ENCODE measurements at places on chromosomes 6 and 20.
A peak's percentile ranks its signal among the peaks of the same experiment; 100 is the strongest.

DNA sequence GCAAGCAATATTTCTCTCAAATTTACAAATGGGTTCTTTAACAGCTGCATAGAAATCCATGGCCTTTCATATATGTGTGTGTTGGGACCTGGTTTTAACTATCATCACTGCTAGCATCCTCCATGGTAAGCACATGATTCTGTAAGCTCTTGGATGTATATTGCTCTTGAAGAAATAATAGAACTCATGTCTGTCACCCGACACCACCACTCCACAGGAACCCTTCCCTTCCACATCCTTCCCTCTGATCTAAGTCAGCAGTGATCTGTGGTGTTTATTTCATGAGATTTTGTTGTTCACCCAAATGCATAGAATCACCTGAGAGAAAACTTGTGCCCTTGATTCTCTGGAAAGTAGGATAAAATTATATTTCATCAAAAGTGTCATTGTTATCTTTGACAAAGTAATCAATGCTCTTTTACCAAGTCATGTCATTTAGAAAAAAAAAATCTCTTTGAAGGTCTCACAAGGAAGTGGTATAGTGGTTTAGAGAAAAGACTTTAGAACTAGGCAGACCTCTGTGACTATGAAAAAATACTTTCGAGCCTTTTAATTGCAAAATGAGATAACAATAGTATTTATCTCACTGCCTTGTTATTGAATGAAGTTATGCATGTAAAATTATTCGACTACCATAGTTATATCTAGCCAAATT, 649.8 kb upstream of the SLC35B3 start:
- no peak overlapping the region for H3K4me3 ChIP-seq
- no peaks in the 10 kb centered on the region for H3K4me1 ChIP-seq
- no peaks in the 10 kb centered on the region for H3K27me3 ChIP-seq
- no peaks in the 10 kb centered on the region for H3K36me3 ChIP-seq
- H3K27ac ChIP-seq, result no peak overlapping the region
- no peak for DNase-seq

DNA sequence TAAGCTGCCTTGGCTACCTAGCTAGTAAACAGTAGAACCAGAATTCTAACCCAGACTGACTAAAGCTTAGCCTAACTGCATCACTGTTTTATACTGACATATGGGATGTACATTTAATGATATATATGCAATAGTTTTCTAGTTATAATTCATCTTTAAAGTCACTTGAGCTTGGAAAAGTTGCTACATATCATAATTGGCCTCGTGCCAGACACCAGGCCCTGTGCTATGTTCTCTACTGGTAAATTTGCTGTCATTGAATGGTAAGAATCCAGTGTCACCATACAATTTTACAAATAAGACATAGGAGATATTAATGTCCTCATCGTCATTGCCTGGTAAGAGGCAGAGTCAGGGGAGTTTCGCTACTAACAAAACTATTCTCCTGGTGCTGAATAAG, 396.8 kb downstream of the CDKAL1 start:
- no peaks in the 10 kb centered on the region for H3K36me3 ChIP-seq
- H3K4me1 ChIP-seq, result no peaks in the 10 kb centered on the region
- no peak overlapping the region for H3K27ac ChIP-seq
- H3K27me3 ChIP-seq, result no peaks in the 10 kb centered on the region
- no peak overlapping the region for H3K4me3 ChIP-seq

DNA sequence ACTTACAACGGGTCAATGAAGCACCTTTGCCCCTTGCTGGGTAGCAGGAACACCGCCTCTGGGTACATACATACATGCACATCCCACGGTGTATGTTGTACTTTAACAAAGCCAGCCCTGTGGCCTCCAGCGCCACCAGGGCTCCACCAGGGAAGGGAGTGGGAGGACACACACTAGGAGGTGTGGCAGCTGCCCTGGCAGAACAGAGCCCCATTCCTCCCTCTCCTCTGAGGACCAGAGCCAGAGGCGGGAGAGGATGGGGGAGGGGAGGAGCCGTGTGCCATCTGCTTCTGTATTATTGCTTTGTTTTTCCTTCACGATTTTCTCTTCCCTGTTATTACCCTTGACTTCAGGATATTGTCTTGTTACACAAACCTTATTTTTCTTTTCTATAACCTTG, 105.8 kb upstream of the TRAF3IP2 start:
- peaks cover 7% of the 10 kb centered on the region for H3K4me1 ChIP-seq
- H3K4me3 ChIP-seq, result no peak overlapping the region
- H3K27ac ChIP-seq, result peak overlapping the region; percentile 55
- H3K27me3 ChIP-seq, result no peaks in the 10 kb centered on the region
- peaks cover 5% of the 10 kb centered on the region for H3K36me3 ChIP-seq

GRCh38 chr6:56005426-56005825, 130.0 kb upstream of the BMP5 start:
- DNase-seq, result no peak
- no peaks in the 10 kb centered on the region for H3K4me1 ChIP-seq
- H3K27me3 ChIP-seq, result no peaks in the 10 kb centered on the region
- no peak overlapping the region for H3K27ac ChIP-seq

DNA sequence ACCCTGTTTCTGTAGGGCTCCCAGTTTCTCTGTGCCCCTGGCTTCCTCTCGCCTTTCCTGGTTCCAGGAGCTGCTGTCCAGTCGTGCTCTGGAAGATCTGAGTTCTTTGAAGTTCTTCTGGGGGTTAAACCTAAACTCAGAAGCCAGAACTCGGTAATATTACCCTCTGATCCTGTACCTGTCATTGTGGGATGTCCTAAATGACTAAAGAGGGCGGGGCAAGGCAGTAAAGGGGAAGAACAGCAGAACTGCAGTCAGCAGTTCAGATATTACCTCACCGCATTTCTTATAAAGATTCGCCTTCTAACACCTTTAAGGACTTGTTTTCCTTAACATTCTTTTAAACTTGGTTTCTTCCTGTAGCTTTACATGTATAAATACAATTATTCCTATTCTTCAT, 63.9 kb downstream of the FAM120B start:
- no peak overlapping the region for H3K27ac ChIP-seq
- H3K36me3 ChIP-seq, result no peaks in the 10 kb centered on the region
- H3K27me3 ChIP-seq, result no peaks in the 10 kb centered on the region
- H3K4me3 ChIP-seq, result no peak overlapping the region
- no peak for DNase-seq
- H3K4me1 ChIP-seq, result peaks cover 8% of the 10 kb centered on the region

DNA sequence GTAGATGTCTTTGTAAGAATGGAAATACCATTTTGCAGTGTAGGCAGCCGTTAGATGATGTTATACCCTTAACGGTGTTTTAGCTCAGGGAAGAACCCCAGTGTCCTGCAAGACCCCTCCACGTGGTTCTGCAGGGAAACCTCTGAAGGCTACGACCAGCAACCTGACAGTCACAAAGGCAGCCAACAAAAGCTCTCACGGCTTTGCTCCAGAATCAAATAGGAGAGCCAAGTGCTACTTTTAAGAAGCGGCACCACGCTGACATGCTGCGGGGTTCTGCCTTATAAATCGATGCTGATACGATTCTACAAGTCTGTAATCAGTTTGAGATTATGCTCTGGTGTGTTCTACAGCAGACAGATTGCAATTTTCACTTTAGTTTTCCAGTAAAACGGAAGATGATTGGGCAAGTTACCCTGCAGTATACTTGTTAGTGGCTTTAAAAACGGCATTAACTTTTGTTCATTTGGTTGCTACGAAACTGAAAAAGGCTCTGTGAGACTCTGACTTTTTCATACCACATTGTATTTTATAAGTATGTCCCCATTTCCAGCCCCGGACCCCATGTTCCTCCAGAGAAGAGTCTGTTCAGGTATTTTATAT, 312.9 kb downstream of the SAMD5 start:
- no peaks in the 10 kb centered on the region for H3K36me3 ChIP-seq
- no peaks in the 10 kb centered on the region for H3K4me1 ChIP-seq
- no peak for DNase-seq
- H3K4me3 ChIP-seq, result no peak overlapping the region
- H3K27me3 ChIP-seq, result no peaks in the 10 kb centered on the region

- H3K4me3 ChIP-seq, result no peak overlapping the region
- no peak for DNase-seq
- H3K36me3 ChIP-seq, result no peaks in the 10 kb centered on the region
- H3K27ac ChIP-seq, result no peak overlapping the region
- H3K4me1 ChIP-seq, result no peaks in the 10 kb centered on the region
- H3K27me3 ChIP-seq, result no peaks in the 10 kb centered on the region
These were observed 14.4 kb downstream of the ABHD12 start for GRCh38 chr20:25376236-25376635.

DNA sequence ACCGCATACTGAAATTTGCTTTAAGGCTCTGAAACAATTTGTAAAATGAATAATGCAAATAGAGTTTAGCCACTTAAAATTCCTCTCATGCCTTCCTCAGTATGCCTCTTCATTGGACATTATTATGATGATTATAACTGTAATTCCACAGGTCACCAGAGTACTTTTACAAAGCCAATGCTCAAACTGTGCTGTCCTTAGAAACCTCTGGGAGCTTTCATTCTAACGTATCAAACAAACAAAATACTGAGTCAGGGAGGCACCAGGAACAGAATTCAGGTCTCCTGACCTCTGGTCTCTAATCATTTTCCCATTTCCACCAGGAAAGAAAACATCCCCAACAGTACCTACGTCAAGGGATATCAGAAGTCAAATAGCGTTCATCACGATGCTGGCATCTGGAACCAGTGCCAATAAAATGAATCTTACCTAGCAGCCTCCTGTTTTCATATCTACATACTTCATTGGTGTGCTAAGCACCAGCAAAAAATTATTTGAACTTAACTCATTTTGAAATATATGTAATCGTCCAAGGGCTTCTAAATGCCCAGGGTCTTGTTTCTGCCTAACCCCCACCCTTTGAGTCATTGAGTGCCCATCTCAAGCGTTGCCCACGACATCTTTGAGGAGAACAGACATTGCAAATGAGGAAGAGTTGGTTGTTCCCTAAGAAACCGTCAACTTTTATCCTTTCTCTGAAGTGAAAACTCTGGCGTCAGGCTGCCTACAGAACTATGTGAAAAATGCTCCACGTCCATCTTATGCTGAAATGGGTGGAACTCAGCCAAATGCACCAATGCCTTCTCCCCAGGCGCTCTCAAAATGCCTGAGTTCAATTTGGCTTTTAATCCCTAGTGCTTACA, 37.9 kb downstream of the NEDD9 start:
- DNase-seq, result no peak
- H3K27me3 ChIP-seq, result no peaks in the 10 kb centered on the region
- peak overlapping the region; percentile 1 for H3K4me3 ChIP-seq

DNA sequence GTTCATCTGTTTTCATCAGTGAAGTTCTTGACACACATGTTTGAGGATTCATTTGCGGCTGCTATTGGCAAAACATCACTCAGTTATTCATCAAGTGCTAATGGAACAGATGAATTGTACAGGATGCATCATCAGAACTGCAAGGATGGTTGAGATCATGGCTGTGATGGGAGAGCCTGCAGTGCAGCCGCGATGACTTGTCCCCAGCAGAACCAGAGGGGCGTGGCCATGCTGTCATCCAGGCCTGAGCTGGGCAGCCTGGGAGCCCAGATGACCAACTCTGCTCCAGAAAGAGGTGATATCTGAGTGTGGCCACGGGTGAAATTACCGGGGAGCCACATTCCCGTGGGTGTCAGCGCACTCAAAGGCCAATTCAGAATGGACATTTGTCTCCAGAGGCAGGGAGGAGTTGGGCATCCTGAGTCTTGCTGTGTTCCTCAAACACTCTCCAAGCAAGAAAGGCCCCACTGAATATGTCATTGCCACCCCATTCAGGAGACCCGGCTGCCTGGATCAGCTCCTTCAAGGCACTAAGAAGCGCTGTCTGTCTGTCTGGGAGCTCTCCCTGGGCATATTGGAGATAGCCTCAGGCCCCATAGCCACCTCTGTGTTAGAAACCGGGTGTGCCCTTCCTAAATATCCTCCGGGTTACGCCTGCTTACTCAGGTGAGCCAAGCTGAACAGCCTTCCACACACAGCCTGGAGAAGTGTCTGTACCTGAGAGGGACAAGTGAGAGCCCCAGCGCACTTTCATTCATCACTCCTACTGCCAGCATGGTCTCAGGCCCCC, 66.7 kb downstream of the SYNDIG1 start:
- no peaks in the 10 kb centered on the region for H3K36me3 ChIP-seq
- H3K4me3 ChIP-seq, result no peak overlapping the region
- H3K27ac ChIP-seq, result no peak overlapping the region
- DNase-seq, result no peak
- no peaks in the 10 kb centered on the region for H3K4me1 ChIP-seq

DNA sequence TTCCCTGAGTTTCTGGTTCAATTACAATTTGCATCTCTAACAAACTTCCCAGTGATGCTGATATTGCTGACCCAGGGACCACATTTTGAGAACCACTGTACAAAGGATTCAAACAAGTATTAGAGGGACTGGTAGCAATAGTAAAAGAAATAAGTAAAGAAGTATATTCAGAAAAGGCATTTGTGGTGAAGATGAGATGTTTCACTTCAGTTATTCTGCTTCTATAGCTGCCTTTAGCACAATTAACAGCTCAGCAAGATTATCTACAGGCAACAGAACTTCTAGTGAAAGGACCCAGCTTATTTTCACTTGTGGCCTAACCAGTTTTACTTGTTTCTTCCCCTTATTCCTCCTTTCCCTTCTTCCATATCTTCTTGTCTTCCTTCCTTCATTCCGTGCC, 149.4 kb downstream of the PHF3 start:
- no peak overlapping the region for H3K4me3 ChIP-seq
- H3K36me3 ChIP-seq, result no peaks in the 10 kb centered on the region
- no peak overlapping the region for H3K27ac ChIP-seq
- H3K4me1 ChIP-seq, result no peaks in the 10 kb centered on the region
- no peaks in the 10 kb centered on the region for H3K27me3 ChIP-seq

DNA sequence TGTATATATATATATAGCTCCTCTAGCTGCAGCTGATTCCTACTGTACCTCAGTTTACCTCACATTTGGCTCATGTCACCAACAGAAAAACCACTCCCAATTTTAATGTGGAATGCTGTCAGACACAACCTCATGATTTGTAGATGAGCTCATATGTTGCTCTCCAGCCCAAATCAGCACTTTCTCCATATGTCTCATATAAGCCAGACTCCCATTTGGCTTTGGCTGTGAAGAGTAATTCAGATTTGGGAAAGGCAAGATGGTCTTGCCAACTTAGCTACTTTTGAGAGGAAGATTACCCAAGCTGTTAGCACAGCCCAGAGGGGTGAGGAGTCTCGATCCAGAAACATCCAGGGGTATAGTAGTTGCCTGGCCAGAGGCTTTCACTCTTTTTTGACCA, 342.2 kb upstream of the NT5E start:
- DNase-seq, result no peak
- no peaks in the 10 kb centered on the region for H3K36me3 ChIP-seq
- H3K4me3 ChIP-seq, result no peak overlapping the region
- no peaks in the 10 kb centered on the region for H3K27me3 ChIP-seq
- no peaks in the 10 kb centered on the region for H3K4me1 ChIP-seq
- no peak overlapping the region for H3K27ac ChIP-seq
